GM23248 (cell line): ENCODE measurements at places on chromosomes 7 and 10. TPM values are rescaled to one million over a fixed set of nuclear protein-coding genes. Genes with fewer than 3 reads are reported as not detected.

The CALHM2 gene
- total RNA-seq = 62.6 and 74.3 TPM in 2 replicates

GRCh38 chr7:288671-289101 lies 1.3 kb upstream of the FOXL3 start:
- DNase-seq = no peak

The CDNF gene
- 0.32 and 1.0 TPM in 2 replicates for total RNA-seq

DNA sequence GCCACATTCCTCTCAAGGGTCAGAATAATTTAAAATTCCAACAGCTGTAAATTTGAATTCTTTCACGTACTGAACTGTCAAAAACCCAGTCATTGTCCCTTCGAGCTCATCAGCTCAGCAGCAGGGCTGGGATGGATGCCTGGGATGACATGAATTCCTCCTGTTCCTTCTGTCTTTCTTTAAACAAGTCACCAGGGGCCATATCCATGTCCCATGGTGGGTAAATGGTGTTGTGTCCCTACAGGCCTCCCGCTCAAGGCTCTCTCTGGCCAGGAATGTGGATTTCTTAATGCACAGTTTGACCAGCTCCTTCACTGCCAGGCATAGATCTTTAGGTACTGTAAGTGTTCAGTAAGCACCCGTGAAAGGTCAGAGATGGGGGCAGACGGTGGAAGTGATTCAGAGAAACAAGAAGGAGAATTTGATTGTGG lies 13.8 kb upstream of the TECPR1 start:
- peak; percentile 53 for DNase-seq

The ANKRD30A gene
- not detected in 2 replicates for total RNA-seq

The ITGA8 gene
- 0.32 TPM in 1 of 2 replicates, not detected in the other for total RNA-seq

- DNase-seq = no peak
Observed at GRCh38 chr10:101878869-101879268, 35.3 kb upstream of the KCNIP2 start.

The SUGCT gene
- 2.2 and 3.7 TPM in 2 replicates for total RNA-seq

DNA sequence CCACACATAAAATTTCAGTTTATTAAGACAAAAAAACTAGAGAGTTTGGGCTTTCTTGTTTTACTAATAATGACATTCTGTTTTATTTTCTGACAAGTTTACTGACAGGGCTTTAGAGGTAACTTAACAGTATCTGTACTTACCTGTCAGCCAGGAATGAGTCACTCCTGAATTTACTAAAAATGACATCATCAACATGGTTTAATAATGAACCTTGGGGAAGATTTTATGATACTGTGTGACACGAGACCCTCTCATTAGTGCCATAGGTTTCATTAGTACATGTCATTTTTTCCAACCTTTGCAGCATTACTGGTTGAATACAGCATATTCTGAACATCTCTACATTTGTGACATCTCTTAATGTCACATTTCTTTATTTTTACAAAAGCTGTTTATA lies 131.1 kb downstream of the KCND2 start:
- peak; percentile 2 for DNase-seq
